ENCODE measurements at places on chromosomes 3 and 15. TPM values are rescaled to one million over a fixed set of nuclear protein-coding genes. Genes with fewer than 3 reads are reported as not detected.

- DNase-seq = no peak
Measured at GRCh38 chr15:91529534-91529933, 324.0 kb upstream of the SLCO3A1 start.

- no peak for DNase-seq
Measured at GRCh38 chr3:13277860-13278531, 142.1 kb downstream of the NUP210 start.

DNA sequence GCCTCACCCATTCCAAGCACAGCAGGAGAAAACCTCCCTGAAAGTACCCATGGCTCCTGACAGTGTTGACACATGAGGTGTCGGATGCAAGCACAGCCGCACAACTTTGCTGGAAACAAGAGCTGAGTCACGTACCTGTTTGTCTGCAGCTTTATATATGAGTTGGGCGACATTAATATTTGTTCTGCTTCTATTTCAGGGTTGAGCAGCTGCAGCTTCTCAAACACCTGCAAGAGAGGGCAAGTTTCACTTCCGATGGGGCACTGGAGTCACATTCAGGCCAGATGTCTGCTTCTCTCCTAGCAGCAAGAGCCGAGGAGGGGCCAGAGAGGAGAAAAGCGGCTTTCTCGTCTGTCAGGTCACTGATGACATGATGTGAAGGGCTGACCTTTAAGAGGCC is 88.0 kb downstream of the NUP210 start:
- DNase-seq = no peak

DNA sequence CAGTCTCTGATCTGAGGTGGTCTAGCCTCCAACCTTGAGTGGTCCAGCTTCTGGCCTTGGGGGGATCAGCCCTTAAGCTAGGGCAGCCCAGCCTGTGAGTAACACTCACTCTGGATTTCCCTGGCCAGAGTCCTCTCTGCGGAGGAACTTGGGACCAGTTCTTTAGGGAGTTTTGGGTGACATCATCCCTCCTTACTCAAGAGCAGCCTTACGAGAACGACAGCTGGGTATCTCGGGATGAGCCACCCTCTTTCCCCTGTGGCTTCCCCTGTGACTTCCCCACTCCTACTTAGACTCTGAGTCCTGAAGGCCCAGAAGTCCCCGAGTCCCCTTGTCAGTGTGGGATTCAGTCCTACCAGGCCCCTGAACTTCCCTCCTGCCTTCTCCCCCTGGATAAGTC is 10.2 kb upstream of the PLXND1 start:
- no peak for DNase-seq

GRCh38 chr3:71387586-71387985 is 195.9 kb downstream of the FOXP1 start:
- DNase-seq = no peak

Gene TTBK2
- 20.1 TPM for total RNA-seq

- DNase-seq = no peak
Measured at GRCh38 chr3:106936337-106936736, 440.9 kb upstream of the CCDC54 start.

GRCh38 chr15:44414001-44414400 is 13.4 kb upstream of the CTDSPL2 start:
- no peak for DNase-seq

Gene ZDHHC23
- 4.7 TPM for total RNA-seq

DNA sequence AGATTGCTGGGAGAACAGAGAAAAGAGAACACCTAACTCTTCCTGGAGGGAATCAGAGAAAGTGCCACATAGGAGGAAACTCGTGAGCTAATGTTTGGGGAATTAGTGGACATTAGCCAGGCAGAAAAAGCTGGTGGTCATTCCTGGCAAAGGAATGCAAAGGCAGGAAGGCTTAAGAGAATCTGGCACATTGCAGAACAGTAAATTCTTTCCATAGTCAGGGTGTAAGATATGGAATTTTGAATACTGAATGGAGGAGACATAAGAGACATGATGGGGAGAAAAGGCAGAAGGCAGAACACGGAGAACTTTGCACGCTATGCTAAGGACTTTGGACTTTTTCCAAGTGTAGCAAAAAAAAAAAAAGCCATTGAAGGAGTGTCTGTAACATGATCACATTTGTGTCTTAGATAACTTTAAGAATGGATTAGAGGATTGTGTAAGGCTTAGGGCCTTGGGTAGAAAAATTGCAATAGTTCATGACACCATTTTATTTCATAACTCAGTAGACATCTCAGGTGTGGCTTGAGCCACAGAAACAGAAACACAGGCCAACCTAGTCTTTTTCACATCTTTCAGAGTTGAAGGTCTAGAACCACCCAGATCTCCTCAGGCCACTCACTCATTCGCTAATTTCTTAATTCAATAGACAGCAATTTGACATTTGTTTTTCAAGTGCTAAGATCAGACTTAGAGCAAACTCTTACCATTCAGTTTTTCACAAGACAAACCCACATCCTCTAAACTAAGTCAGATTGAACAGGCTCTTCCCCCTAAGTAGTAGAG is 31.2 kb upstream of the CCDC80 start:
- no peak for DNase-seq

- no peak for DNase-seq
Measured at GRCh38 chr3:183515968-183516851, 39.3 kb downstream of the KLHL6 start.

- no peak for DNase-seq
Measured at GRCh38 chr3:134810052-134810435, 15.0 kb downstream of the EPHB1 start.

DNA sequence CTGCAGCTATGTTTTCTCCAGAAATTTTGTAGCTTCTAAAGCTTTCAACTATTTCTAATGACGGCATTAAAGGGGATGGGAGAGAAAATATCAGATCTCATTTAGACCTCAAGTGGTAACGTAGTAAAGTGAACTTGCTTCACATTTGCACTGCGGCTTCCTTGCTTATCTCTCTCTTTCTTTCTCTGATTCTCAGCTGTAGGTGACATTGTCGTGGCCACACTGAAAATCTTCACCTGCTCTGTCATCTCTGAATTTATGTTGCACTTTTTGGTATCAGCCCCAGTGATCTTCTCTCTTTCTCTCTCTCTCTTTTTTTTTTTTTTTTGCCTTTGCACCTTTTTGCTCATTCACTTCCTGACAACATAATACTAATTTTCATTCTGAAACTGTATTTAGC is 254.1 kb upstream of the SATB1 start:
- DNase-seq = no peak

DNA sequence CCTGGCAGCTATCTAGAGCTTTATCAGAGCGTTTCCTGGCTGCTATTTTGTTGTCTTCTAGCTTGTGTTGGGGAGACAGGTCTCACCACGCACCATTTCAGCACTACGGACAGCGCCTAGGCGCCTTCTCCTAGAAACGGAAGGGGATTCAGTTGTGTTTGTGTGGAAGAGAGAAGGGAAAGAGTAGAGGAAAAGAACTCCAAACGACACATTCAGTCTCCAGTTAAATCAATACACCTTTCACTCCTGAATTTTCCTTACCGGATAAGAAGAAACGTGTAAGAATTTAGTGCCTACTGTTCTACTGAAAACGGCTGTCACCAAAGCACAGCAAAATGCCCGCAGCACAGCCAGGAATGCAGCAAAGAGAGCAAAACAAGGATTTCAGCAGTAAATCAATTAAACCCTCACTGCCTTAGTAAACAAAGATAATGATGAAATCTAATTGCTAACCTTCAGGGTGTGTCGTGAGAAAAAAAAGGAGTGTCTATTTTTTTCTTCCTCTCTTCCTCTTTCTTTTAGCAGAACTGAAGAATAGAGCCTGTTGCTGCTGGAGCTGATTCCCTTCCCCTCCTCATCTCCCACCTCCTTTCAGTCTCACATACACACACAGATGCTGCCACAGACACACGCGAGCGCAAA is 412 bp upstream of the CTXN2 start:
- DNase-seq = no peak

DNA sequence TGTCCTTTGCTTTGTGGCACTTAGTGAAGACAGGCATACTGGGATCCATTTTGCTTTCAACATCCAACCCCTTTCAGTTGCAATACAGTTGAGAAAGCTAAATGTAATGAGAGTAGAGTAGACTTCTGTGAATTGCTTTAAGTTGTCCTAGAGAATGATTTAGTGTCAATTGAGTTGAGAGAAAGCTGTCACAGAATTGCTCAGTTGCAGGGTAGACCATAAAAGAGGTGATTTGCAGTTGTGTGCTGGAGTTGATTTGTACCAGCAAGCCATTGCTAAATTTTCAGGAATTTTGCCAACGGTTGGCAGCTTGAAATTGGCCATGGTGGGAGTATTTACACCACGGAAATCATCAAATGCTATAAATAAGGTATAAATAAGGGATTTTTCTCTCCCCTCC is 2.2 kb downstream of the ABHD5 start:
- DNase-seq = no peak

Gene NISCH
- 62.5 TPM for total RNA-seq

DNA sequence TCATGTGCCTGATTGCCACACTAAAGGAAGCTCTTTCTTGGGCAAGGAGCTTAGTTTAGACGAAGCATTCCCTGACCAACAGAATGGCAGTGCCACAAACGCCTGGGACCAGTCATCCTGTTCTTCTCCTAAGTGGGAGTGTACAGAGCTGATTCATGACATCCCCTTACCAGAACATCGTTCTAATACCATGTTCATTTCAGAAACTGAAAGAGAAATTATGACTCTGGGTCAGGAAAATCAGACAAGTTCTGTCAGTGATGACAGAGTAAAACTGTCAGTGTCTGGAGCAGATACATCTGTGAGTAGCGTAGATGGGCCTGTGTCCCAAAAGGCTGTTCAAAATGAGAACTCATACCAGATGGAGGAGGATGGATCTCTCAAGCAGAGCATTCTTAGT is 18.4 kb downstream of the SENP5 start:
- DNase-seq = no peak
